ENCODE measurements at places on chromosomes 2 and 18.
A peak's percentile ranks its signal among the peaks of the same experiment; 100 is the strongest.

GRCh38 chr2:207041786-207042554, 102.7 kb downstream of the CPO start:
- peak; percentile 47 for DNase-seq

DNA sequence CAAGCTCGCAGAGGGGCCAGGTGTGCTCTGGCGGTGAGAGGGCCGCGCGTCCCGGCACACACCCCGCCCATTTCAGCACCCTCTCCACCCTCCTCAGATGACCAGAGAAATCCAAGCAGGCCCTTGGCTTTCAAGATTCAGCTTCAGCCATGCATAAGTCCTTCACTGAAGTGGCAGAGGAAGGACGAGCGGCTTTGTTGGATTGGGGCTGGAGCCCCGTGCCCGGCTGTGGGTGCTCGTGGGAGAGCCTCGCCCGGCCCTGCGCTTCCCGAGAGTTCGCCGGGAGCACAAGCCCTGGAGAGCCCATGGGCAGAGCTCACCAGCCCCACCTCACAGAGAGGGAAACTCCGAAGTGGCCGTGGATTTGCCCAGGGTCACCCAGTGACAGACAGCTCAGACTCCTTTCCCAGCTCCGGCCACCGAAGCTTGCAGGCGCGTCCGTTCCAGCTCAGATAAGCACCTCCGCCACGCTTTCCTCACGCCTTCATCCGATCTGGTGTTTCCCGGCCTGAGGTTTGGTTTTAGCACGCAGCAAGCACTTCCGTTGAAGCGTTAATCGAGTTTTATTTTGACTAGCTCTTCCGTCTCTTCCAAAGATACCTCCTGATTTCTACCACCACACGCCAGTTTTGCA, 45.6 kb upstream of the MTCL1 start:
- DNase-seq = no peak

- DNase-seq = no peak
Measured at GRCh38 chr2:67240507-67240906, 156.6 kb upstream of the ETAA1 start.

DNA sequence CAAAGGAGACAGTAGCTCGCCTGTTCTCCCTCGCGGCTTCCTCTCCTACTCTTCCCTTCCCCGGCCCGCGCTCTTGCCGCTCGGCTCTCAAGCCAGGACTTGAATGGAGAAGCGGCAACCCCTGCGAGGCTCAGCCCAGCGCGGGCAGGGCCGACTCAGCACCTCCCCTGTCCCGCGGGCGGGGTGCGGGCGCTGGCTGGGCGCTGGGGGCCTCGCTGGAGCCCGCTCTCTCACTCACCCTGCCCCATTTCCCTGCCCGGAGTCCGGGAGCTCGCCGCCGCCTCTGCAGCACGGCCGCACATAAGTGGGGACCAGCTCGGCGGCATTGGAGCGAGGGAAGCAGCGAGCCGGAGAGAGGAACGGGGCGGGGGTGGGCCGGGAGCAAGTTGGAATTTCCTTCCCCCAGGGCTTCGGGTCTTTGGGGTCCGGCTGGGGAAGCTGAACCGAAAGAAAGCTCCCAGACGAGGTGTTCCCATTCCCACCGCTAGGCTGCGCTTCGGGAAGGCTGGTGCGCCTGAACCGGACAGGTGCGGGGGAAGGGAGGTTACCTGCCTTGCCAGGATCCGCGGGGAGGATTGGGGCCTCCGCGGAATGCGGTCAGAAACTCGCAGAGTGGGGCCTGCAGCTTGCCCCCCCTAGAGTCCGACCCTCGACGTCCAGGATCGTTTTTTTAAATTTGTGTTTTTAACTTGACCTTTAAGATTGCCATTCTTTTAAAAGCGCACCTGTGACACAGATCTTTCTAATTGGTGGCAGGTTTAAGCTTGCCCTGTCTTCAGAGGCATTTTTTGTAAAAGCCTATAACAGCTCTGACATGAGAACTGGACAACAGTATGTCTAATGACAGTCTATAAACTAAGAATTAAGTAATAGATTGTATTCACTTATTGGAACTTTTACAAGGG, at the start of gene COBLL1:
TSS of gene COBLL1 (minus strand) at position 105 of the 905 bp plus-strand sequence. CDS start 627 bp downstream, outside the sequence.
- DNase-seq = peak; percentile 30

DNA sequence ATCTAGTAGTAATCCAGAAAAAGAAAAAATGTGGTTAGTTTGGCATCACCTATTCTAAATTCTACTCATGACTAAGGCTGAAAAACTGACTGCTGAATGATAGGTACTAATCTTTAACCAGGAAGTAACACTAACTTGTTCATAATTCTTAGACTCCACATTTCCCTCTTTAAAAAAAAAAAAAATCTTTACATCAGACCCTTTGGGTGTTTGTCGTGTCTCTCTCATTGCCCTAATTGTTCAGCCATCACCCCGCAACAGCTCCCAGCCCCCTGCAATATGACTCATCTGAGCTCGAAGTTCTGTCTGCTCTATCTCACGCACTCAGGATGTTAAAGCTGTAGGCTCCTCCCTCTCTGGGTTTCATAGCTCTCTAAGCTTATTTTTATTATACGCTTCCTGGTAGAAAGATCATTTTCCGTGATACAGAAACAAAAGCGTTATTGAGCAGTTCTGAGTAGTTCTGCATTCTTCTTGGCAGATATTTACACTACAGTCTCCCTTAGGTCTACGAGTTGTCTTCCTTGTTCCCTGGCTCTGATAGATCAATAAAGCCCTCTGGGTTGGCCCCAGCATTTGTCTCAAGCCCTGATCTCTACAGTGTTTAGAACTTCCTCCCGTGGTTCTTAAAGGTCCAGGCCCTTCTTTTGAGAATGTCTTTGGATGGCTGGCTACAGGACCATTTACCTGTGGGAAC, 95.6 kb downstream of the TNFRSF11A start:
- no peak for DNase-seq
